ENCODE measurements at places on chromosomes 7 and 10.

GRCh38 chr7:148447221-148447849 is 143.2 kb upstream of the C7orf33 start:
- DNase-seq = no peak

GRCh38 chr10:104922810-104923209 is 281.7 kb downstream of the SORCS3 start:
- no peak for DNase-seq

DNA sequence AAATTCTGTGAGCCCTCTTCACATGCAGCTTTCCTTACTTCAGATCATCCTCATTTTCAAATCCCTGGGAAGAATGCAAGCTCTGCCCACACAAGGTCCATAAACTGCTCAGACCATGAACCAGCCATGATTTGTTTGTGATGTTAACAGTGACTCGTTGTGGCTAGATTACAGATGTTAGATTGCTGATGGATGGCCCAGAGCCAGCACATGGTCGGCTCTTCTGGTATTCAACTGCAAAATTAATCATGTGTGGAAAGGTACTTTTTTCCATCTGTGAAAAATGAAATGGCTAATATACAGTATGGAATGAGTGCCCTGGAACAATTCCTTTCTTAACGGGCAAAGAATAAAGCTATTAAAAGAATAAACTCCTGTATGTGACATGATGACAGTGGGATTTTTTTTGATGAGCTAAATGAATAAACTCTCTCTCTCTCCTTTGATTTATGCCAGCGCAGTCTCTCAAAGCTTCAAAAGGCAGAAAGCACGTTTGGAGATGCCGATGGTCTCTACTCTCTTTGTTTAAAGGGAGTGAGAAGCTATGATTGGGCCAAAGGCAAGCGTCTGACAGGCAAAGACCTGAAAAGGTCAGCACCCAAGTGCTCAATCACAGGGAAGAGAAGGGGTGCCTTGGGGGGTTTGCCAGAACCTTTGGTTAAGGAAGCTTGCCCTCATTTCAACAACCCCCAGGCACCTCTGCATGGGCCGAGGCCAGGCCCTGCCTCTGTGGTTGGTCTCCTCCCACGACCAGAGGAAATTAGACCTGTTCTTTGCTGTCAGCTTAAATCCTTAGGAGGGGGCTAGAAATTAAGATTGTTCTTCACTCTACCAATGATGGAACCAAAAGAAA is 444.0 kb upstream of the NFE2L3 start:
- no peak for DNase-seq

- no peak for DNase-seq
These were observed 776 bp upstream of the CALML3 start for GRCh38 chr10:5523796-5524574.

GRCh38 chr10:13722747-13723653 is 136.2 kb downstream of the PRPF18 start:
- no peak for DNase-seq

DNA sequence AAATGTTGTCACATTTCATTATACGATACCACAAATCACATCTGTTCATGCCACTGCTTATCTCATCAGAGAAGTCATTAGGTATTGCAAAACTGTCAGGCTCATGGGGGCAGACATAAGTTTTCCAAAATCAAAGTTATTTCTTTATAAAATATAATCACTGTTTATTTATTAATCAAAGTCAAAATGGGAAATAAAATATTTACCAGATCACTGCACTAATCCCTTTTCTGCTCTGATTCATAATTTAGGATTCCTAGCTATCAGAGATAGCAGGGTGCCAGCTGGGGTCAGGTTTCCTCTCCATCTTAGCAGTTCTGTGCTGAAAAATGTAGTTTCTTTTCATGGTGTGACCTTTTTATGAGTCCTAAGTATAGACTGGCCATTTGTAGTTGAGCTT is 117.7 kb upstream of the LANCL2 start:
- no peak for DNase-seq

- no peak for DNase-seq
These were observed 23.7 kb downstream of the ATAD1 start for GRCh38 chr10:87794285-87794684.

DNA sequence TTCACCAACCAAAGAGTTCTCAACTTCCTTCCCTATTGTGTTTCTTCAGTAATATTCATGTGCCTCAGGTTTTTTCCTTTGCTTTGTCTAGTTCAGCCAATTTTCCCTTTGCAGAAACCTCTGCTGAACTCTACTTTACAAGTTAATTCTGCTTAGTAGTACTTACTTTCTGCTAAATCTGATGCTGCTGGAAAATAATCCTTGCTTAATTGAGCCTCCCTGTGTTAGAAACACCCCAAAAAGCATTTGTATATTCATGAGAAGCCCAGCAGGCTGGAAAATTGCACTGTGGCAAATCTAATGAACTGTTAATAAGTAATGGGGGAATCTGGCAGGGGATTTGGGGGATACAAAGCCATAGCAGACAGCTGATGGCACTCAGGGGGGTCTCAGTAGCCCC is 78.5 kb downstream of the CDCA7L start:
- DNase-seq = no peak

- DNase-seq = no peak
These were observed 222.2 kb upstream of the CXCL12 start for GRCh38 chr10:44607116-44607515.

GRCh38 chr10:88920986-88921593 is 31.5 kb downstream of the ACTA2 start:
- no peak for DNase-seq

DNA sequence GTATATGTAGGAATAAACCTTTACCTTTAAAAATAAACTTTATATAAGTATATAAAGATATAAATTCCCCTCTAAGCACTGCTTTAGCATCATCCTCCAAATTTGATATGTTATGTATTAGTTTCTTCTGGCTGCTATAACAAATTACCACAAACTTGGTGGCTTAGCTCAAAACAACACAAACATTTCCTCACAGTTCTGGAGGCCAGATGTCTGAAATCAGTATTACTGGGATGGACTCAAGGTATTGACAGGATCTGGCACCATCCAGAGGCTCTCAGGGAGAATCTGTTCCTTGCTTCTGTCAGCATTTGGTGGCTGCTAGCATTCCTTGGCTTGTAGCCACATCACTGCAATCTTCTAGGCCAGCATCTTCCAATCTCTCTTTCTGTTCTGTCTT is 6.7 kb upstream of the SCRN1 start:
- no peak for DNase-seq

GRCh38 chr7:44515590-44516268 is 25.3 kb upstream of the NUDCD3 start:
- DNase-seq = no peak

DNA sequence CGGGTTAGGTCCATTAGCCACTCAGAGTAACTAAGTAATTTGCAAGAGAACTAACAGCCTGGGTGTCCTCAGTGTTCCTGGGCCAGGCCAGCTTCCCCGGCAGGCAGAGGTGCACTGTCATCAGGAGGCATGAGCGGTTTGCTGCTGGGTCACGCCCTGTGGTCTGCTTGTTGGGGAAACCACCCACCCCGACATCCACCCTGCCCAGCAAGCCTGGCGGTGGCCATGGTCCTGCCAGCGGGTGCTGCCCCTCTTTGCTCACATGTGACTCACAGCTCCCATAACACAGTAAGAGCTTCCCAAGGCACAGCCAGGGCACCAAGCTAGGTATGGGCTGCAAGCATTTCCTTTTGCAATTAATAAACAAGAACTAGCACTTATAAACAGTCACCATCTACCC is 75.9 kb downstream of the RGS10 start:
- no peak for DNase-seq

DNA sequence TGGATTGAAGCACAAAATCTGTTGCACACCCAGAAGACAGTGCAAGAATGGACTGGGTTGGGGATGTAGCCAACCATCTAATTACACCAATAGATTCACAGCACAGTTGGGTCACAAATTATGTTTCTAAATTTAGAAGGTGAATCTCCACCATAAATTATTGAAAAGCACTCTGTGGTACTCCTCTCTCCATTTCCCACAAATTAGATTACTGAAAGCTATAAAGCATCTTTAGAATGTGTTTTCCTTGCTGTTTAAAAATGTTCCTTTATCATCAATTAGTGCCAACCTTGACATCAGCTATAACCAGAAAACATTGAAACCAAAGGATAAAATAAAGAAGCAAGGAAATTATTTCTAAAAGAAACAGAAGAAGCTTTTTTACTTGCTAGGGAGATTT is 39.9 kb upstream of the HDAC9 start:
- no peak for DNase-seq

GRCh38 chr10:4830551-4830950 is 4.5 kb downstream of the AKR1E2 start:
- no peak for DNase-seq

DNA sequence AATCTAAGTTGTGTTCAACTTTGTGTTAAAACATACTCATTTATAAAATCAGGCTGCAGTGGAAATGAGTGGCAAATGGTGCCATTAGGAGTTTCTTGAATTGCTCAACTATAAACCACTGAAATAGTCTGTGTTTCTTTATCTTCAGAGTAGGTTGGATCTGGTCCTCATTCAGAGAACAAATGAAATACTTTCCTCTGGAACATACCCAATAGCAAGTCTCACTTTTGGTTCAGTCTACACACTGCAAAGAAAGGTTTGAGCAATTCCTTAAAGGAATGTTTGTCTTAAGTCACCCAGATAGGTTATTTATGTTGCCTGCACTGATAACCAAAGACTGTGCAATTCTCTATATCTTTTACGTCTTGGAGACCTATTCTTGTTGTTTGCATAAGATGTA is 62.5 kb downstream of the ABCB4 start:
- no peak for DNase-seq

GRCh38 chr7:36082910-36083309 is 70.1 kb upstream of the EEPD1 start:
- no peak for DNase-seq

DNA sequence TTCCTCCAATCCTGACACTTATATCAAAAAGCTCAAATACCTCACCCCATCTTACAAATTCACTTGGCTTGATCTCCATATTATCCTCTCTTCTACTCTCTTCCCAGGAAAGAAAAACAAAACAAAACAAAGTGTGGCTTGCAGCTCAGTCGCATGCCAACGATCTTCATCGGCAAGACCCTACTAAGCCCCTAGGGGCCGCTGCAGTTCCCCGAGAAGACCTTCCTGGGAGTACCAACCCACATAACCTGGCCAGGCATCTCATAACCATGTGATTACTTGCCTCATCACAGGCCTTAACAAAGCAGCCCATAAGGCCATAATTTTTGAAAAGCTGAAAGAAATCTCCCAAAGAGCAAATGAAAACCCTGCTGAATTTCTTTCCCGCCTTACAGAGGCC is 103.7 kb downstream of the ZNF92 start:
- no peak for DNase-seq

DNA sequence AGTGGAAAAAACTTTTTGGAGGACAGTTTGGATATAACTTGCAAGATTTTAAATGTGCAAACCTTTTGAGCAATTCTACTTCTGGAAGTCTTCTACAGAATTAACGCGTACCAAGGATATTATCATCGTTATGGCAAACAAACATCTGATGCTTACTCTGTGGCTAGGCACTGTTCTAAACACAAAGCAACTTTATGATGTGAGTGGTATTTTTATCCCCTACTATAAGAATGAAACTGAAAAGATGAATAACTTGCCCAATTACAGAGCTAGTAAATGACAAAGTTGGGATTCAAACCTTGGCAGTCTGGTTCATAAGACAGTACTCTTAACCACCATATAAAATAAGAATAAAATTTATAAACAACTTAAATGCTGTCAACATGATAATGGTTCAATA is 15.8 kb downstream of the ASZ1 start:
- no peak for DNase-seq

DNA sequence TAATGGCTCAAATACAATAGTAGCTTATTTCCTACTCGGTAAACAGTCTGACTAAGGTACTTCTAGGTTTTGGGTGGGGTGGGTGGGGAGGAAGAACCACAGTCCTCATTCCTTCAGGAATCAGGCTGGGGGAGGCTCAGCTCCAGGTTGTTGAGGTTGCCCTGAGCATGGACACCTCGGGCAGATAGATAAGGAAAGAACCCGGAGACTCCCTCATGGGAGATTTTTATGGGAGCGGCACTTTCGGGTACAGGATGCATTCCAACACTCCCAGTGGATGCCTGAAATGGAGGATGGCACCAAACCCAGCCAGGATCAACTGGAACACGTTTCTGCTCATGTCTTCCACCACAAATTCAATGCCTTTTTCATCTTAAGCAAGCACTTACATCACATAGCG is 5.5 kb upstream of the GSDME start:
- DNase-seq = no peak

DNA sequence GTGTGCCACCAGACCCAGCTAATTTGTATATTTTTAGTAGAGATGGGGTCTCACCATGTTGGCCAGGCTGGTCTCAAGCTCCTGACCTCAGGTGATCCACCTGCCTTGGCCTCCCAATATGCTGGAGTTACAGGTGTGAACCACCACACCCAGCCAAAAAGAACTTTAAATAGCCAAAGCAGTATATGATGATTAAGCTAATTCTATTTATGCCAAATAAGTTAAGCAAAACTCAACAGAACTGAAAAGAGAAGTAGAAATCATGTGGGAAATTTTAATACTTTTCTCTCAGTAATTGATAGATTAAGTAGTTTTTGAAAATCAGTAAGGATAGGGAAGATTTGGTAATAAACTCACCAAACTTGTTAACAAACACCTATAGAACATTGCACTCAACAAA is 24.5 kb upstream of the RHEB start:
- DNase-seq = no peak

DNA sequence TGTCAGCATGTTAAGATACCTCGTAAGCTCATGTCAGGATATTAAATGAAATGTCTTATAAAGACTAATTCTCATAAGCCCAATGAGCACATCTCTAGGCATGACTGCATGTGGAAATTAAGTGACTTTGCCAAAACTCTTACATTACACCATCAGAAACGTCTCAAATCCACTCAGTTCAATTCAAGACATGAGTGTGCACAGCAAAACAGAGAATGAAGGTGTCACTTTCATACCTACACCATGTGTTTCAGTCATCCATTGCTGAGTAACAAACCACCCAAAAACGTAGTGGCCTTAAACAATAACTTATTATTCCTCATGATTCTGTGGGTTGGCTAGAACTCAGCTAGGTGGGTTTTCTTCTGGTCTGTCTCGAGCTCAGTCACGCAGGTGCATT is 99.8 kb downstream of the ATE1 start:
- DNase-seq = no peak

DNA sequence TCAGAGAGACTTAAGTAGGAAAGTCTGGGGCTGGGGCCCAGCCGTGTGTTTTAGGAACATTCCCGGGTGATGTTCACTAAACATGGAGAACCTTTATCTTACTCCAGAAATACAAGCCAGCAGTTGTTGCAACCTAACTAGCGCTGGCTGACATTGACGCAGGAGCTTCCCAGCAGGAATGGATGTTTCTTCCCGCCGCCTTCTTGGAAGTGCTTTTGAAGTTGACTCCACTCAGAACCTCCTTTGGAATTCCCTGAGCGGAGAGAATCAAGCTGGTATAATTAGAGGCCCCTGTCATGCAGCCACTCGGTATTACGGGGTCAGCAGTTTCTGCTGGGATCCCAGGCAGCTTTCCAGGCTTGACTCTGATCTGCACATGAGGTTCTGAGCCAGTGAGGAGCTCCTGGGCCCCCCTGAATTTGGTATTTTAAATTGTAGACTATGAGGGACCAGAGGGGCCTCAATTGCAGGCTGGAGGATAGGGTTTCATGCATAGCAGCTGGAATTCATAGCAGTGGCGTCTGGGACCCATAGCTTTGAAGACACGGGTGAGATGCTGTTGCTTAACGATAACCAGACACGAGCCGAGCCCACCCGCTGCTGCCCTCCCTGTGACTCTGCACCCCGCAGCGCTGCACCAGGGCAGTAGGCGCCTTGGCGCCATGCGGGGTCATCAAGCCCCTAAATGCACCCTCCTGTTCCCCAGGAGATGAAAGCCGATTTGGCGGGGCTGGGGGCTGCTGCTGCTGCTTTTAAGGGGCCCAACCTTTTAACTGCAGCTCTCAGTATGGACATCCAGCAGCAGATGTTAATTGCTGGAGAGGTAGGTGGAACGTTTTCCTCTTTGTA is 61.8 kb downstream of the EEPD1 start:
- DNase-seq = no peak
